Fibroblast of mammary gland (primary cell): ENCODE measurements at places on chromosomes 5 and 9.

GRCh38 chr9:93295031-93295430, 111.1 kb downstream of the WNK2 start:
- DNase-seq, result peak; percentile 12

DNA sequence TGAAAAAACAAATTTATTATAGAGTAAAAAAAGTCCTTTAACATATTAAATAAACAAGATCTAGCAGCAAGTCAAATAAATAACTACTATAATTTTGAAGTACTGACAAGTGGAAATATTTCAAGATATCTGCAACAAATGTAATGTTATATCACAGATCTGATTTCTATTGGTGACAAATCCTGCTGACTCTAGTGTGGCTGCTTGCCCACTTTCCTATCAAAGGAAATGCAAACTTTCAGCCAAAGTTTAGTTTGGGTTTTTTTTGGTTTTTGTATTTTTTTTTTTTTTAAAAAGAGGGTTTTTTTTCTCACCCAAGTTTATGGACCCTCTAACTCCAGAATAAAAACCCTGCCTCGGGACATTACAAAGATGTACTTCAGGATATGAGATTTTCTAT, 12.9 kb downstream of the ADRA1B start:
- DNase-seq, result no peak

- no peak for DNase-seq
Observed at GRCh38 chr5:139381837-139382761, 998 bp downstream of the SLC23A1 start.

DNA sequence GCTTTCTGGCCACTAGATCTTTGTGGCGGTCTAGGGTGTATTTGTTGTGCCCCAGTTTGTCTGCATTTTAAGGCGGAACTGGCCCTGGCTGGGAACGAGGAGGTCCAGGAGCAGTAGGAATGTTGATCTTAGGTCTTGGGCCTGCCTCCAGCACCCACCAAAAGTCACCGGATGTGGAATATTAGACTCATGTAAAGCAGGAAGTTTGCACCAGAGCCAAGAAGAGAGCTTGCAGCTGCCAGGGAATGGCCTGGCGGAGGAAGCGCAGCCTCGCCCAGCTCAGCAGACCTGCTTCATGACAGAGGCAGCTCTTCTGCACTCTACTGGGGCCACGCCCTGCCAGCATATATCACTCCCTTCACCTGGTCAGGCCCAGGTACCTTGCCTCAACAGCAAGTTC, 3.3 kb downstream of the GPX3 start:
- DNase-seq, result peak; percentile 74

DNA sequence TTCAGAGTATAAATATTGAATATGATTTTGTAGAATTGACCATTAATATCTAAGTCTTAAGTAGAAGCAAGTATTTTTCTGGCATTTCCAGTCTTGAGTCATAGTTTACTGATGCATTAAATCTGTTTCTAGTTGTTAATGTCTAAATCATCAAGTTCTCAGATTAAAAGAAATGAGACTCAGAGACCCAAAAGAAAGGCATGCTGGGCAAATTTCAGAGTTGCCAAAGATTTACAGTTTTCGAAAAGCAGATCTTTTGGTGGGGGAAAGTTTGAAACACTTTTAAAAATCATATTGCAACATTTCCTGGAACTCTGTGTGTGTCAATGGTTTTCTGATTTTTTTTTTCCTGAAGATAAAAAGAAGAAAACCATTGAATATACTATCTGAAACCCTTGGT, 60.9 kb downstream of the ANKRD55 start:
- DNase-seq, result peak; percentile 82

- peak; percentile 62 for DNase-seq
Observed at GRCh38 chr5:122846051-122846550, 688 bp downstream of the SNX24 start.

- peak; percentile 89 for DNase-seq
Observed at GRCh38 chr5:33433303-33434240, 7.2 kb upstream of the TARS1 start.

DNA sequence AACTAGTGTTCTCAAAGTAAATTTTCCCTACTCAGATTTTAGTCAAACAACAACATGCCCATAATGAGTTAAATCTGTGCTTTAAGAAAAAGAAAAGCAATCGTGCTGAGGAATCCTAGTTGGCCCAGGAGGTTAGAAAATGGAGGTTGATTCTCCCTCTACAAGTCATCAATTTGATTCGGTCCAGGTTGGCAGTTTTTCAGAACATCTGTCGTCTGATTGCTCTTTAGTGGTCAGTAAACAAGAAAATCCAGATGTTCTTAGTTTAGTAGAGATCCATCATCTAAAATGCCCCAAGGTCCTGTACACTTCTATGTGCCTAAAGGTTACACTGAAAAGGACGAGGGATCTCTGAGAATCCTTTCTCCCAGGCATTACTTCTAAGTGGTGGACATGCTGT, 659.2 kb downstream of the MTRR start:
- DNase-seq, result no peak

DNA sequence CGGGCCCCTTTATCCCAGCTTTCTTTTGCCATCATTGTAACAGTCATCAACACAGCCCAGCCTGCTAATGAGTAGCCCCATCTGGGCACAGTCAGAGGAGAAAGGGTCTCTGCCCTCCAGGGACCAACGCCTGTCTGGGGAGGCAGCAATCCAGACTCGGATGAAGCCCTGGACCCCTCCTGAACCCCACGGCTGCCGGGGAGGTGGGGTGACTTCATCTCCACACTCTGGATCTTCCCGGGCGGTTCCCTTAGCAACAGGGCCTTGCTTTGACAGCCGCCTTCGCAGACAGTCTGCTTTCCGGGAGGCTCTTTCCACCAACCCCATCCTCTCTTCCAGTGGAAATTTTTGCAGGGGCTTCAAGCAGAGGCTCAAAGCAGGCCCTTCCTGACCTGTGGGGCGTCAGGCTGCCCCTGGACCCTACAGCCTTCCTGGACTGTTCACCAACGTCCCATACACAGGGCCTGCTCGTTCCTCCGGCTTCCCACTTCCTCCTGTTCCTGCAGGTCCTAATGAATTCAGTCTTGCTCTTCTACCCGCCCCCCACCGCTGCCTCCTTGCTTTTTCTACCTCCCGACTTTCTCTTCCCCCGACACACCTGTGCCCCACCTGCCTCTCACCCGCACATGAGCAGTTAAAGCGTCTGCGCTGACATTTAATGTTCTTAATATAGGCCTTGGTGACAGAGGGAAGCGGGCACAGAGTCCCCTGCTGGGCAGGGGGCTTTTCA, 161.7 kb upstream of the MVB12B start:
- DNase-seq, result no peak

DNA sequence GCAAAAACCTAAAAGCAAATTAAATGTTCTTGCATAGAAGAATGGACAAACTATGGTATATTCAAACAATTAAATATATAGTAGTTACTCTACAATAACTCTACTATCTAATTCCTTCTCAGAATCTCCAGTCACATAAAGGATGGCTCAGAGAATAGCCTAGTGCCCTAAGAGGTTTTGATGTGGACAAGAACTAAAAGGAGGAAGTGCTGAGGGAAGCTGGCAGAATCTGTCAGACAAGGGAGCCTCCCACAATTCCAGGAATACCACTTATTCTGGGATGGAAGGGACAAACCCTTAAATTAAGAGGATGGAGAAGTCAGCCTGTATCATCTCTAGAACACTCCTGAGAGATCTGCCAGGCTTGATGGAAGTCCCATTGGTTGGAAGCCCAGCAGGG, 30.4 kb downstream of the TNFSF8 start:
- DNase-seq, result no peak

- DNase-seq, result peak; percentile 70
Observed at GRCh38 chr9:131277910-131278701, 1.8 kb upstream of the FAM78A start.

DNA sequence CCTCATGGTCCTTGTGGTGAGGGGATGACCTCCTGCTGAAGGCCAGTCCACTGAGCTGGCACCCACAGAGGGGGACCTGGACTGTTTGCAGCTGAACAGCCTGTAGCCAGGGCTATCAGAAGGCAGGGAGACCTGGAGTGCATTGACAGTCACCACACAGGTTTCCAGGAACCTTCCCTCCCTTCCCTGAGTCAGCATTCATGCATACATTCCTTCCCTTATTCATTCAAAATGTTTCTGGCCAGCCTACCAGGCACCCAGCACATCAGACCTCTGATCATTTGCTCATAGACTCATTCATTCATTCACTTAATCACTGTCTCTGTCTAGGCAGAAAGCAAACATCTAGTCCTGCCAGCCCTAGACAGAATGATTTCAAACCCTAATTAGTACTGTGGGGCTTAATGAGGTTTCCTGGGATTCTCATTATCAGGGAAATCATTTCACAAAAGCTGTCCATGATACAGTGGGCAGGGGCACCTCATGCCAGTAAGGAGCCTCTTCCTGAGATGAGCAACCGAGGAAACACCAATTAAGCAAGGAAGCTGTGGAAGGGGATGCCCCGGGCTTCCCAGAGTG, 110.1 kb upstream of the PPP1R26 start:
- no peak for DNase-seq

- no peak for DNase-seq
Observed at GRCh38 chr5:151051931-151052608, 28.8 kb downstream of the TNIP1 start.

- DNase-seq, result no peak
Observed at GRCh38 chr5:155485386-155485785, 471.8 kb downstream of the KIF4B start.

GRCh38 chr5:72141440-72142355, 34.4 kb downstream of the MAP1B start:
- DNase-seq, result peak; percentile 98

GRCh38 chr9:116361547-116361946, 208.0 kb downstream of the PAPPA start:
- DNase-seq, result no peak

GRCh38 chr5:102324714-102325113, 28.6 kb upstream of the SLCO4C1 start:
- DNase-seq, result peak; percentile 2

- DNase-seq, result no peak
Observed at GRCh38 chr9:124530246-124530645, 23.0 kb upstream of the NR5A1 start.

DNA sequence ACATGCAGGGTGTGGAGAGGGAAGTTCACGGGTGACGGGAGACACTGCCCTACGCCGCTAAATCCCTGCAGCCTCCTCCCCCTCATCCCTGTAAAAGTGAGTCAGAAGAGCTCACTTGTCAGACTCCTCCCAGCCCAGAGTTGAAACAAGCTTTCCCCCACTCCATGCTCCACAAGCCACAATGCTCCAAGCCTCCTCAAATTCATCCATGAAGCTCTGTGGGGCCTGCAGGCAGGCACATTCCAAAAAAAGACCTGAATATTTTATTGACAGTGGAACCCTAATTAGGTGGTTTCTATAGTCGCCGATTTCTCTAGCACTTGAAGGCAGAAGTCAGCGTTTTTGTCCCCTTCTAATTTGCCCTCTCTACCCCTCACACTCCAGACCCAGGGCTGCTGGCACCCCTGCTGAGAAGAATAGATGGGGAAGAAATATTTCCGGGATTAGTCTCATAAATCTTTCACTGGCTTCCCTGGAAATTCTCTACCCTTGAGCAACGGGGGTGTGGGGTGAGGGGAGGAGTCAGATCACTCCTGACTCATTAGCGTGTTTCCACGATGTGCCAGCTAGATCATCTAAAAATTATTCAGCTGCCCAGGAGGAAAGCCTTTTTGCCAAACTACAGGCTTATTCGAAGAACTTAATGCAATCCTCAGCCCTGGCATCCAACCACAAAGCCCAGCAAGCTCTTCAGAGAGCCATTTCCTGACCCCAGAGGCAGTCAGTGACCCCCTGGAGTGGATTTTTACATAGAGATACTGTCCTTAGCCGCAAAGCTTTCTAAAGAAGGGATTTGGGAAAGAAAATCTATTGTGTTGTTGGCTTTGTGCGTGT, 97.1 kb downstream of the ENC1 start:
- DNase-seq, result peak; percentile 87

DNA sequence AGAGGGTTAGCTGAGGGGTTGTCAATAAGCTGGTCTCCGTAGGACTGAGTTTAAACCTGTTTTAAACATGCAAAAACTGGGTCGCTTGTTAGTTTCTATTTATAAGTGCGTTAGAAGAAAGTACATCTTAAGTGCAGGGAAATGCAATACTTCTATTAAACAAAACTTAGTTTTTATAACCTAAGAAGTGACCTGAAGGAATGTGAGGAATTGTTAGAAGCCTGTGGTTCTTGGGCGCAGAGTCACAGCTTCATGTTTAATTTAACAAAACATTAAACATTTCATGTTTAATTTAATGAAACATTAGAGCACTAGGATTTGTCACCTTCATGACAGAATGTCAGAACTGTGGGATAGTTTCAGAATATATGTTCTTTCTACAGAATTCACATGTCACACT, 469.2 kb upstream of the WWC1 start:
- no peak for DNase-seq

GRCh38 chr5:124606543-124606942, 139.9 kb downstream of the ZNF608 start:
- no peak for DNase-seq

DNA sequence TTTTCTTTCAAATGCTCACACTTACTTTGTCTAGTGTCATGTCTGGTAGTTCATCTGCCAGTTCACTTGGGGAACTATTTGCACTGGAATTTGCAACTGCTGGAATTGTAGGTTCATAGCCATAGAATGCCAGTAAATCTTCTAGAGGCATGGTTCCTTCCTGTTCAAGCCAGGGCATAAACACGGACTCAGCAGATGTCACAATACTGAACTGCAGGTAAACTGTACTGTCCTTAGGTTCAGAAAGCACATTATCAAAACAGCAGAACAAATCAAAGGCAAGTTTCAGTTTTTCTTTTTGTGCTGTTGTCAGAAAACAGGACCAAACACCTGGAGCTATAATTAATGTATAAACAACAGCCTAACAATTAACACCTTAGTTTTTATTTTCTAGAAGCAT, 13.1 kb downstream of the MIER3 start:
- no peak for DNase-seq

DNA sequence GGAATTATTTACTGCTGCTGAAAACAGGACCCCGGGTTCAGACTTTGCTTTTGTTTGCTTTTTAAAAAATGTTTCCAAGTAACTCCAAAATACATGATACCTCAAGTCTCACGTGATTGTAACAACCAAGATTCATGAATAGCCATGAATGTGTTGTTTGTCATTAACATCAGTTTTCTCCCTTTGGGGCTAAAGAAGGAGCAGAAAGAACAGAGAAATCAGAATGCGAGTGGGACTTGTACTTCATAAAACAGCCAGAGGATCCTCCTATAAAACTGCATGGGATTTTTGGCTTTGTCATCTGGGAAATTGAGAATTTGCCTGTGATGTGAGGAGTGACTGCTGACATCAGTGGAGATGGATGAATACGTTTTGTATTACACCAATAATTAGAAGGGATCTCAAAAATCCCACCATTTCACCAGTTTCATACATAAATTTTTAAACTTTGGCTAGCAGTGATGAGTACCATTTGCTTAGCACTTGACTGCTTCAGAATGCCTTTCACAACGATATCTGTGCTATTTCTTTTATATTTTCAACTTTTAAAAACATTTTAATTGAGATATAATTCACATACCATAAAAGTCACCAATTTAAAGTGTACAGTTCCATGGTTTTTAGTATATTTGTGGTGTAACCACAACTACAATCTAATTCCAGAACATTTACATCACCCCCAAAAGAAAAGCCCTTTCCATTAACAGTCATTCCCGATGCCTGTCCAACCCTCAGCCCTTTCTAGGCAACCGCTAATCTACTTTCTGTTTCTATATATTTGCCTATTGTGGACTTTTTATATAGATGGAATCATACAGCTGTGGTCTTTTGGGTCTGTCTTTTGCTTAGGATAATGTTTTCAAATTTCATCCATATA, 126.9 kb upstream of the ANKRD55 start:
- no peak for DNase-seq
